ENCODE measurements at places on chromosomes 7 and 10. TPM values are rescaled to one million over a fixed set of nuclear protein-coding genes. Genes with fewer than 3 reads are reported as not detected.

- no peak overlapping the region for H3K27ac ChIP-seq
- peak; percentile 54 for DNase-seq
- no peaks in the 10 kb centered on the region for H3K36me3 ChIP-seq
- peaks cover 6% of the 10 kb centered on the region for H3K4me1 ChIP-seq
- H3K27me3 ChIP-seq, result no peaks in the 10 kb centered on the region
Measured at GRCh38 chr10:48455392-48456151, 149.1 kb downstream of the MAPK8 start.

GRCh38 chr10:131630772-131631258 is 270.0 kb upstream of the PPP2R2D start:
- H3K27ac ChIP-seq, result no peak overlapping the region
- H3K27me3 ChIP-seq, result no peaks in the 10 kb centered on the region
- DNase-seq, result no peak
- H3K36me3 ChIP-seq, result no peaks in the 10 kb centered on the region

GRCh38 chr7:47327346-47327697 is 254.6 kb downstream of the TNS3 start:
- H3K4me3 ChIP-seq, result peak overlapping the region; percentile 38
- no peak for DNase-seq
- H3K27ac ChIP-seq, result peak overlapping the region; percentile 71
- H3K36me3 ChIP-seq, result no peaks in the 10 kb centered on the region
- H3K4me1 ChIP-seq, result peaks cover 67% of the 10 kb centered on the region

- peak overlapping the region; percentile 8 for H3K4me3 ChIP-seq
- peaks cover 17% of the 10 kb centered on the region for H3K36me3 ChIP-seq
- DNase-seq, result peak; percentile 62
- no peaks in the 10 kb centered on the region for H3K27me3 ChIP-seq
- peaks cover 26% of the 10 kb centered on the region for H3K4me1 ChIP-seq
- H3K27ac ChIP-seq, result peak overlapping the region; percentile 73
Measured at GRCh38 chr7:75988568-75989499, 5.6 kb downstream of the TMEM120A start.

GRCh38 chr10:91610444-91610843 is 22.4 kb downstream of the PPP1R3C start:
- H3K4me1 ChIP-seq, result peaks cover 55% of the 10 kb centered on the region
- H3K27me3 ChIP-seq, result no peaks in the 10 kb centered on the region
- no peak overlapping the region for H3K4me3 ChIP-seq
- no peaks in the 10 kb centered on the region for H3K36me3 ChIP-seq

The ARPC1B gene
- 78.2 TPM for total RNA-seq
